ENCODE measurements at places on chromosomes 12 and 14. TPM values are rescaled to one million over a fixed set of nuclear protein-coding genes. Genes with fewer than 3 reads are reported as not detected.

DNA sequence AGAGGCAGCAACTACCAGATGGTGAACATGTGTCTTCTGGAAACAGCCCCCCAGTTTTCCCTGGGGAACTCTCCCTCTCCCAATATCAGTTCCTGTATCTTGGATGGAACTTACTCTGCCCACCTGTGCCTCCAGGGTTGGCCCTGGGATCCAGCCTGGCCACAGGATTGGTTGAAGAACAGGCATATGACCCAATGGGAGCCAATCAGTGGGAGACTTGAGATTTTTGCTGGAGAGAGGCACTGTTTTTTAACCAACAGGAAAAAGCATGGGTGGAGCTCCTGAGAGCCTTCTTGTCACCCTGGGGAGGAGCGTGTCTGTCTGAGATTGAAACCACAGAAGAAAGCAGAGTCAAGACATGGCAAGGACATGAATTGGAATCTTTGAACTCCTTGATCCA is 33.6 kb upstream of the COX6A1 start:
- no peaks in the 10 kb centered on the region for H3K27me3 ChIP-seq
- H3K27ac ChIP-seq, result no peak overlapping the region
- DNase-seq, result no peak
- H3K4me1 ChIP-seq, result no peaks in the 10 kb centered on the region
- H3K4me3 ChIP-seq, result no peak overlapping the region

The TMPRSS12 gene
- total RNA-seq, result not detected

DNA sequence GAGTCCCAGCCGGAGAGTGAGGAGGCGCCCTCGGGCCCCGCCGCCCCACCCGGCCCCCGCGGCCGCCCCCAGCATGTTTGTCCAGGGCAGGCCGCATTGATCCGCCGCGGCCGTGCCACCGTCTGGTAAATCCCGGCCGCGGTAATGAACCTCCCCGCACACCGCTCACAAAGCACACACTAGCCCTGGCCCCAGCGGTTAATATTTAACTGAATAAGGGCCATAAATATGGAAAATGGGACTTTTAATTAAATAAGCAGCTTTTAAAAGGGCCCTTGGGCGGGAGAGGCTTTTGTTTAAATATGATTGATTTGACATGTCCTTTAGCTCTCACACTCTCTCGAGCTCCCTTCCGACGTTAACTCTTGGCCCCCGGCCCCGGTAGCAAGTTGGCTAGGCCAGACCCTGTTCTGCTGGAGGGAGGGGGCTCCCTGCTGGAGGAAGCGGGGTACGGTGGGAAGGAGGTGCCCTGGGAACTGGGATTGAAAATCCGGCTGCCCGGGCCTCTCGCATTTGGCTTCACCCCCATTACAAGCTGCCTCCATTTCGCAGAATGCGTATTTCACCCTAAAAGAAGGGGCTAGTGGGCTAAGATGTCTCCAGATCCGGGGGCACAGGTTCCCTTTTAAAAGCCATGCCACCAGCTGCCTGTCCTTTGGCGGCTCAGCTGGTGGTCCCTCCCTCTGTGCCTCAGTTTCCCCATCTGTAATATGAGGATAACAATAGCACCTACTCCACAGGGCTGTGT is 199.8 kb downstream of the RBM19 start:
- H3K4me3 ChIP-seq, result no peak overlapping the region
- no peaks in the 10 kb centered on the region for H3K4me1 ChIP-seq
- no peak for DNase-seq
- H3K27ac ChIP-seq, result no peak overlapping the region

The PRICKLE1 gene
- 51.7 TPM for total RNA-seq

DNA sequence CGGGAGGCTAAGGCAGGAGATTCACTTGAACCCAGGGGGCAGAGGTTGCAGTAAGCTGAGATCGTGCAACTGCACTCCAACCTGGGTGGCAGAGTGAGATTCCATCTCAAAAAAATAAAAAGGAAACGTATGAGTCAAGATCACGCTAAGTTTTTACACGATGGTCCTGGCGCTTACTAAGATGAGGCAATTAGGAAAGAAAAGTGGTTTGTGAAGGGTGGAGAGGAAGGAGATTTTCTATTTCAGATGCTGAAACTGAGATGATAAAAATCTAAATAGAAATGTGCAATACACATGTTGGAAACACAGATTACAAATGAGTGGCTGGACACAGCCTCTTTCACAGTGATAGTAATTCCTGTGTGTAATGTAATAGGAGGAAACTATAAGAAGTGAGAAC is 63.2 kb downstream of the KDM5A start:
- no peaks in the 10 kb centered on the region for H3K27me3 ChIP-seq
- H3K36me3 ChIP-seq, result peaks cover 9% of the 10 kb centered on the region

The PAPLN gene
- 314 TPM for total RNA-seq

The TAS2R9 gene
- not detected for total RNA-seq

DNA sequence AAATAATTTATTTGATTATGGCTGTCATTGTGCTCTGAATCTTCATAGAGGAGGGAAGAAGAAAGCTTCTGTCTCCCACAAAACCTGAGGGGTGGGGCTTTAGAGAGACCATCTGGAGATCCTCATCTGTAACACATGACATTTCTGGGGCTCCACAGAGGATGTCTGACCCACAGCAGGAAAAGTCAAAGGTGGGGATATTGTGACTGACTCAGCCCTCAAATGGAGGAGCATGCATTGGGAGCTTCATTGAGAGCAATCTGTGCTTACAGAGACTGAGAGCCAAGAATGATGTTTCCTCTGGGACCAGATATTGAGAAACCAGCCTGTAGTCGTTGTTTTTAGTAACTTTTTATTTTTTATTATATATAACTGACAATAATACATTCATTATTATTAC is 158.7 kb downstream of the SYT1 start:
- no peaks in the 10 kb centered on the region for H3K36me3 ChIP-seq
- H3K27me3 ChIP-seq, result no peaks in the 10 kb centered on the region
- H3K4me1 ChIP-seq, result no peaks in the 10 kb centered on the region
- H3K4me3 ChIP-seq, result no peak overlapping the region
- no peak overlapping the region for H3K27ac ChIP-seq
- DNase-seq, result no peak
